ENCODE measurements at places on chromosomes 7 and 10.
A peak's percentile ranks its signal among the peaks of the same experiment; 100 is the strongest.

- peak; percentile 59 for DNase-seq
These were observed at the start of gene ANKRD22 for GRCh38 chr10:88851706-88852105. Gene ANKRD22, minus strand, starts transcription at chr10:88851844. Its CDS starts 237 bp downstream, at chr10:88851607.

DNA sequence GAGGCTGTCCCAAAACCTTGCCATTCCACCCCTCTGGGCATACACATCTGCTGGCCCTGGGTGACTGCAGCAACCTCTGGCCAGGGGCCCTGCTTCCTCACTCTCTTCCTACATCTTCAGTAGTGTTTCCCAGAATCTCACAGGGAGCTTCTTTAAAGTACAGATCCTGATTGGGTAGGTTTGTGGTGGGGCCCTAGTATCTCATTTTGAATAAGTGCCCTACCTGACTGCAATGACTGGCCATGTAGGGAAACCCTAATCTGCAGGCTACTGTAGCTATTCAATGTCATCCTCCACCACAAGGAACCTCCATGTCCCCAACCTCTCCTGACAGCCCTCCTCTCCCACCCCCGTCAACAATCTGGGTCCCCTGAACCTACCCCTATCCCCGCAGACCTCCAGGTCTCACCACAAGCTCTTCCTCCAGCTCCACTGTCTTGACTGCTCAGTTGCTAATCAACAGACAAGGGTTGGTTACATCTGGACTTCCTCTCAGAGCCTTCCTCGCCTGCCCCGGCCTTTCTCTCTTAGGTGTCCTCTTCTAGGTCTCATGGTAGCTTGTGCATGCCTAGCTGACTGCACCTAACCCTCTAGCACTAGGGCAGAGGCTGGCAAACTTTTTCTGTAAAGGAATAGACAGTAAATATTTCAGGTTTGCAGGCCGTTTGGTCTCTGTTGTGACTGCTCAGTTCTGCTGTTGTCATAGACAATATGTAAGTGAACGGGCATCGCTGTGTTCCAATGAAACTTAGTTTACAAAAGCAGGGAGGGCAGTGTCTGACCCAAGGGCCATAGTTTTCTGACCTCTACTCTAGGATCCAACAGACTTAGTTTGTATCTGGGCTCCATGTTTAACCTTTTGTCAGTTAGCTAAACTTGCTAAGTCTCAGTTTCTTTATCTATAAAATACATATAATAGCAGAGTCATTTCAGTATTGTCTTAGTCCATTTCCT lies 121.1 kb downstream of the AOAH start:
- DNase-seq = no peak

DNA sequence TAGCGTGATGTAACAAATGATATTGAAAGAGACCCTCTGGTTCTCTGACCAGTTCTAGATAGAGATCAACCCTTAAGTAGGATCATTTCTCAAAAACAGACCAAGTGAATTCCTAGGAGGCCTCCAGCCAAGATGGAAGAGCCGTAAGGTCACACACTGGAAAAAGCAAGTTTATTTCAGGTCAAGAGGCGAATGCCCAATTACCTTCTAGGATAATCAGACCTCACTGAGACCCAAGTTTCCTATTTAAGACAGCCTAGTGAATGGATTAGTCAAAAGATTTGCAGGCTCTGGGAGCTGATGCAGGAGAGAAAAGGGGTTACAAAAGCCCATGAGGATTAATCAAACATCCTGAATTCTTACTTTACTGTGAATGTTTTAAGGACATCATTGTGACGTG lies 486.1 kb upstream of the NRP1 start:
- no peak for DNase-seq

DNA sequence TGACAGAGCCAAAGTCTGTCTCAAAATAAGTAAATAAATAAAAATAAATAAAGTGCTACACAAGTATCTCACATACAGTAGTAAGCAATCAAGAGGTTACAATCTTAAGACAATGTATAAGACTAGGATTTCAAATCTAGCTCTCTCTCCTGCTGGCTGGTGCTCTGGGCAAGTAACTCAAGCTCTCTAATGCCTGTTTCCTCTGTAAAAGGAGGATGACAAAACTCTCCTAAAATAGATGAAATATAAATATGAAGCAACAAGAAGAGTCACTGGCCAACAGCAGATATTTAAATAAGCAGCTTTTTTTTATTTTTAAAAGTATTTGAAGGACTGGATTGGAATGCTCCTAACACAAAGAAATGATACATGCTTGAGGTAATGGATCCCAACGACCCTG lies 7.2 kb downstream of the SFMBT2 start:
- no peak for DNase-seq

- no peak for DNase-seq
These were observed 2.0 kb upstream of the WBP1L start for GRCh38 chr10:102741726-102742237.
